ENCODE measurements at places on chromosomes 7 and 10.

- DNase-seq, result no peak
Observed at GRCh38 chr10:22086730-22087401, 83.3 kb upstream of the DNAJC1 start.

DNA sequence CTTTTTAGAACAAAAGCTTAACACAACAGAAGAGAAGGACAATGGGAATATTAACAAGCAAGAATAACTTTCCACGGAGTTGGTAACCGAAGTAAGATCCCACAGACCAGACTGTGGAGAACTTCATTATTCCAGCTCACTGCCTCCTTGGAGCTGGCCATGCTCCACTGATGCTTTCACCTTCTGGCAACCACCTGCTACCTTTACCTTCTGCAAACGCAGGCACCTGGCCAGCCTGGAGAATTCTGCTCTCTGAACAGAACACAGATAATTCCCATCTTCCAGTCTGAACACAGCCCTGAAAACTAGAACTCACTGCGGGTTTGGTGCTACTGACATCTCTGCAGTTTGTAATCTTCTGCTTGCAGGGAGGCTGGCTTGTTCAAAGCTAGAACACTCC lies 66.5 kb downstream of the JAZF1 start:
- no peak for DNase-seq

GRCh38 chr7:82323806-82324205 lies 119.8 kb downstream of the CACNA2D1 start:
- no peak for DNase-seq

DNA sequence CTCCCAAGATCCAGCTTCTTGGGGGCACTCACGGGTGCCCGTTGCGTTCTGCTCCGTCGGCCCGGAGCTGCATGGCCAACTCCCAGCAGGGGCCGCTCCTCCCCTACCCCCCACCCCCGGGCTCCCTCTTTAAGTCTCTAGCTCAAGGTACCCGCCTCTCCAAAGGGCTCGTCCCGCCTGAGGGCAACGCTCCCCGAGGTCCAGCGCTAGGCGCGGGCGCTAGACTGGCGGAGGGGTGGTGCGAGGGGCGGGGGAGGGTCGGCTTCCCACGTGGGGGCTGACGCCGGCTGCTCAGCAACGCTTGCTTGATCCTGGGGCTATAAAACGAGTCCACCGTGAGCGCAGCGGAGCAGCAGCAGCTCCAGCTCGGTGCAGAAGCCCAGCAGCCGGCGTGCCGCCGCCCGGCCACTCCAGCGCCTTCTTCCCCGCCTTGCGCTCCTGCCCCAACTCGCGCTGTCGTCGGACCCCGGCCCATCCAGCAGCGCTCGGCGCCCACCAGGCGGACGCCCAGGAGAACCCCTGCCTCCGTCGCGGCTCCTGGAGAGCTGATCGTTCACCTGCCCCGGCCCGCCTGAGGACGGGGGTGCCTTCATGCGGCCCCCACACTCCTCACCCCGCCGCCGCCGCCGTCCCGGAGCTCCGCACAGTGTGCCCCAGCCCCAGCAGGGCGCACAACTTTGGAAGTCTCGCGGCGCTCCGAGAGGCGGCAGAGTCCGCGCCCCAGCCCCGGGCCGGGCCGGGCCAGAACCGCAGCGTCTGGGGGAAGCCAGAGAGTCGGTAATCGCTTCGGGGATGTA lies at the start of gene ADRA2A:
Gene ADRA2A (plus strand): TSS at position 348 of the 797 bp plus-strand sequence. CDS start 968 bp downstream, outside the sequence.
- DNase-seq, result no peak

- no peak for DNase-seq
Observed at GRCh38 chr7:118094044-118094443, 89.9 kb upstream of the LSM8 start.

GRCh38 chr7:18559756-18560155 lies 64.2 kb downstream of the HDAC9 start:
- no peak for DNase-seq

Measured in HS-27A (cell line).